Stimulated activated CD4-positive, alpha-beta T cell treated with anti-CD3 and anti-CD28 coated beads, Interleukin-2, amount 100 ng/mL, for 48 hours (primary cell): ENCODE measurements at places on chromosomes 1 and 21.

- no peak for DNase-seq
Measured at GRCh38 chr21:35780983-35781382, 279.3 kb downstream of the SETD4 start.

GRCh38 chr1:204003536-204003935, 69.4 kb upstream of the SOX13 start:
- DNase-seq, result no peak

DNA sequence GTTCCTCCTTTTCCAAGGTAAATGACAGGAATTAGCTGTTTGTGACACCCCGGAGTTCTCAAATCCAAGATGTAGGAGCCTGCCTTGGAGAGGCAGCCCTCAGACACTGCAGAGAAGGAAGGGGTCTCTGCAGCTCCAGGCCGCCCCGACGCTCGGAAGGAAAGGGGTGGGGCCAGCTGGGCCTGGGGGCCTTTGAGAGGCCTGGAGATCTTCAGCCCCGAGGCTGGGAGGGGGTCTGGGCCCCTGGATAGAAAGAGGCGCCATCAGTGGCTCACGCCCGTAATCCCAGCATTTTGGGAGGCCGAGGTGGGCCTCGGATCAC, 1.1 kb upstream of the TNFRSF18 start:
- DNase-seq, result no peak

DNA sequence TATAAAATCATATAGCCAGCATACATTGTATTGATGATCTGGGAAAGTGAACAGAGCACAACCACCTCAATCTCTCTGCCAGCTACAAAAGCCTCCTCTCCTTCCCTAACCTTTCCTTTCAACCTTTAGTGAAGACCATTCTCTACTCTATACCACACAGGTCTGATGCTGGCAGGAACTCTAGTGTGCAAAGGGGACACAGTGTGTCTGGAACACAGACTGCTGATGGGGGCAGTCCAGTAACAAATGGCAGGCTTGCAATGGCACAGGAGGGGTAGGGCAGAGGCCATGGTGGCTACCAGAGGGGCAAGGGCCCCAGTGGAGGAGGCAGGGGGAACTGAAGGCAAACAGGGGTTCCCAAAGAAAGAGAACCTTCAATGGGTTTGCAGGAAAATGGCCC, 37.0 kb downstream of the CEP170 start:
- no peak for DNase-seq

GRCh38 chr1:169746550-169746949, 12.7 kb upstream of the SELE start:
- DNase-seq, result no peak

GRCh38 chr1:230994860-230995259, 16.0 kb downstream of the ARV1 start:
- no peak for DNase-seq

GRCh38 chr1:197675583-197676208, 99.6 kb downstream of the DENND1B start:
- DNase-seq, result no peak

DNA sequence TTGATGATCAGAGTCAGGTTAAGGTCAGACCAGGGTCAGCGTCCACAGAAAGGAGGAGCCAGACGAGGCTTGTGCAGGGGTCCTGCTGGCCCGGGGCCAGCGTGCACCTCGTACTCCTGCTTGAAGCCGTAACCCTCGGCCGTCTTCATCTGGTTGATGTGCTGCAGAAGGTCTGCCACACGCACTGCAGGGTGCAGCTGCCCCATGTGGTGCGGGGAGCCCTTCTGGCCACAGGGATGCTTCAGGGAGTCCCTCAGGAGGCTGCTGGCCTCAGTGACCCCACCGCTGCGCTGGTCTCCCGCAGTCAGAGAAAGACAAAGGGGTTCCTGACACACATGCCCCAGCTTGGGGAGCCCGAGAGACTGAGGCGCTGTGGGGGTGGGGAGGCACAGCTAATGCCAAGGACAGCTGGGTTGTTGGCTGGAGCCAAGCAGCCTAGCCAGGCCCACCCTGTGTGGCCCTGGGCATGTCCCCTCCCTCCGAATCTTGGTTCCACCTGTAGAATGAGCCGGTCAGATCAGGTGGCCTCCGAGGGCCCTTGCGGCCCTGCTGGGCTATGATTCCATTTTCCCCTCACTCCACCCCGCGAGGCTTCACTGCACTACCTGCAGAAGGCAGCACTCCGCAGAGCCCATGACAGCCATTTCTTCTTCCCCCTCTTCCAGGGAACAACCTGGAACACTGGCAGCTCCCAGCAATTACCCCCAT, 251.9 kb downstream of the PTPRU start:
- DNase-seq, result no peak

DNA sequence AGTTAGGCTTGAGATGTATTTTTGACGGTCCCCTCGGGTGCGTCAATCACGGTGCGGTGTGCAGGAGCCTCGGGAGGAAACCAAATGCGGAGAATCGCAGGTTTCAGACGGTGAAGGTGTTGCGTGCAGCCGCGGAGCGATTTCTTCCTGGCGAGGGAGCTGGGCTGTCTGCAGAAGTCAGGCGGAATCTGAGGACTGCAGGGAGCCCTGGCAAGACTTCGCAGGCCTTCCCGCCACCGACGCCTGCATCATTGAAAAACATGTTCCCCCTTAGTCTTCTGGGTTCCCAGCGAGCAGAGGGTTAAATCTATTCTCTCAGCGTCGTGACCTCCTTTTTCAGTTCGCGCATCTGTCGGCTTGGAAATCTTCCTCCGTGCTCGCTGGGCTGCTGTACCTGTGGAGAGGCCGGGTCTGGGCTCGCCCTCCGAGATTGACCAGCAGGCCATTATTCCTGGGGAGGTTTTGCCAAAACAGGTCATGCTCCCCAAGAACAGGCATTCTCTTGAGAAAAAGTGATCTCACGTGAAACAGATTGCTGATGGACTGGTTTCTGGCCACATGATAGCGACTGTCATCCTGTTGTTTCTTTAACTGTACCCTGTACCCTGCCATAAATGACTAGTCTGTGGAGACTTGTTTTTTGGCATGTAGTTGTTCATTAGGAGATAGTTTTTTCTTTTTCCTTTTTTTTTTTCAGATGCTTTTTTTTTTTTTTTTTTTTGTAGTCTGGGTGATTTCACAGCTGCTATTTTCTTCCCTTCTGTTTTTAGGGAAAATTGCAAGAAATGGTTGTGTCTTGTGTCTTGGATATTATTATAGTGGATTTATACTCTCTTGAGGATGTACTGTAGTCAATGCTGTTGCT, 894 bp downstream of the EPB41 start:
- DNase-seq, result peak; percentile 33

GRCh38 chr1:221435504-221435904, 306.4 kb downstream of the DUSP10 start:
- no peak for DNase-seq

DNA sequence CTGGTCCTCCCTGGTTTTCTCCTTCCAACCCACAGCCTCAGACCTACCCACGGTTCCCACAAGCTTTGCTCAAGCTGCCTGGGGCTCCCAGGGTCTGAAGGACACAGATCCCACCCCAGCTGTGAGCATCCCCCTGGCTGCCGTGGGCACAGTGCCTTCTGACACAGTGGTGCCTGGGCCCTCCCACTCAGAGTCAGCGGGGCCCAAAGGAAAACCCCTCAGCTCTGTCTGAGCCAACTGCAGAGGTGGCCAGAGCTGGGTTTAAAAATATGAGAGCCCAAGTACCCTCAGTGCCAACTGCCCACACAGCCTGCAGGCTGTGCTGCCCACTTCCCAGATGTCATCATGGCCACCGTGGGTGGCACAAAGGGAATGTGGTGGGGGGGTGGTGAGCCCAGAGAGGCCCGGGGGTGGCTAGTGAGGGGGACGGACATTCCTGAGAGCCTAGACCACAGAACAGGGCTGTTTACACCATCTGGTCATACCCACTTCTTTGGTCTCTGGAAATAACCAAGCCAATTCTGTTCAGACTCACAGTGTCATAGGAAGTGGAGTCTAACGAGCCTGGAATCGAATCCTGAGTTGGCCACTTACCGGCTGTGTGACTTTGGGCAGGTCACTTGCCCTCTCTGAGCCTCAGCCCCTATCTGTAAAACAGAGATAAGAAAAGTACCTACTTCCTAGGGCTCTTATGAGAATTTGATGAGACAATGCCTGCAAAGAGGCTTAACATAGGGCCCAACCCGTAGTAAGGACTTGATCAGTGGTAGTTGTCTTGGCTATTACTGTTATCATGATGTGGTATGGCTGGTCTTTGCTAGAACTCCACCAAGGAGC, 85.5 kb downstream of the CAMK2N1 start:
- no peak for DNase-seq

DNA sequence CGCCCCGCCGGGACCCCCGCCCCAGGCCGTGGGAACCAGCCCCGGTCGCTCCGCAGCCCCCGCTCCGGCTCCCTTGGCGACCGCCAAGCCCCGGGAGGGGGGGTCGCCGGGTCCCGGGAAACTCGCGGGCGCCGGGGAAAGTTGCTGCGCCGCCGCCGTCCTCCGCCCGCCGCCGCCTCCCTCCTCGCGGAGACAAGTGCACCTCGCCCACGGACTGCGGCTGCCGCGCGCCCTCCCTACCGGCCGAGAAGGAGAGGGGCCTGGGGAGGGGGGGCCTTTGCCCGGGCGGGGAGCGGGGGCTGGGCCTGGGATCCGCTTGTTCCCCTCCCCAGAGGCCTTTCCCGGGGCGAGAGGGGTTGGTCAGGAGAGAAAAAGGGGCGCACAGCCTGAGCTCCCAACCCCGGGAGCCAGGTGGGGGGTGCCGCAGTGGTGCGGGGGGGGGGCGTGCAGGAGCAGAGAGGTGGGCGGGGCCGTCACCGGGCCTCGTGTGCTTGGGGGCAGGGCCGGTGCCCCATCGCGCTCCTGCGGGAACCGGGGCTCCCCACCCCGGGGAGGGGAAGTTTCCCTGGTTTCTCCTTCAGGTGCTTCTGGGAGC, 592 bp downstream of the AGRN start:
- no peak for DNase-seq

DNA sequence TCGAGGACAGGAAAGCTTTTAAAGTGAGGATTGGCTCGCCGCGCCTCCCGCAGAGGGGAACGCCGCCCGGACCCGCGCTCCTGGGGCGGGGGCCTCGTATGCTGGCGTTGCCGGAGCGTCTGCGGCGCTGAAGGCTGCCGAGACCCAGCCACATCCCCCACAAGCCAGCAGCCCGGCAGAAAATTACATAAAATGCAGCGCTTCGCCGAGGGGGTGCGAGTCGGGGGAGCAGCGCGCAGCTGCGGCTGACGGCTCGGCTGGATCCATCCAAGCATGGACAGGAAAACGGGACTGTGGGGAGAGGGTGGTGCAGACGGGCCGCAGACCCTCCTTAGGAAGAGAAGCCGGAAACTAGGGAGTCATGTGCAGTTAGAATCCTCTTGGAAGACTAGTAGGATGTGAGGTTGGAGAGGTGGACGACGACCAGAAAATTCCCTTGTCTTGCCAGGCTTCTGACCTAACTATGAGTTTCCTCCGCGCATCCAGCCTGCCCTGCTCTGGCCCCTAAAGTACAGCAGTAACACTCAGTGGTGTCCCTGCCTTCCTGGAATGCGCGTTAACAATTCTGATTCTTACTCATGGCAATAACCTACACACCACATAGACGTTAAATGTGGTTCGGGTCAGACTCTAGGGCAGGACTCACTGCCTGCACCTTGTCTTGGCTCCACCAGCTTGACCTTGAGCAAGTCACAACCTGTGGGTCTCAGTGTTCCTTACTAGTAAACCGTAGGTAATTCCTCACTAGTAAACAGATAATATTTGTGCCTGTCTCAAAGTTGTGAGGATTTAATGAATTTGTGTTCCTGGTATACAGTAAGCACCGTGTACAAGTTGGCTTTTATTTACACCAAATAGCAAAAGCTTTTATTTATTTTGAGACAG, 953 bp upstream of the BRWD1 start:
- peak; percentile 42 for DNase-seq
